ENCODE measurements at places on chromosomes 6 and 20.

- DNase-seq: no peak
Observed at GRCh38 chr6:157288575-157288974, 34.7 kb downstream of the TMEM242 start.

DNA sequence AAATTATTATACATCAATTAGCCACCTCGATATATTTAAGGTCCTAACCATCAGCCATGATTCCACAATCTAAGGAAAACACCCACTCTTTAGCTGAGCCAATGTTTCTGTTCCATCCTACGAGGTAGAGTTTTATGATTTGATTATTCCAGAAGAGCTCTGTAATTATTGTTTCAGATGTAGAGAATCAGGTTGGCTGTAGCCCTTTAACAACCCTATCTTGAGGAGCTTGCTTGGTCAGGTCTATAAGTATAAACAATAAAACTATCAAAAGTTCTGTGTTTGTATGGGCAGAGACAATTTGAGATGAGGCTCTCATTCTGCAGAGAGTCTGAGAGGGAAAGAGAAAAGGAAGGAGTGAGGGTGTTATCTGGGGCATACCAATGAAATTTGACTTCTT lies at the start of gene PBOV1:
Gene PBOV1, minus strand, starts transcription at position 43 of the 400 bp plus-strand sequence. CDS start 96 bp downstream, outside the sequence.
- no peak for DNase-seq

- DNase-seq: no peak
Observed at GRCh38 chr20:46784436-46785127, 75.1 kb downstream of the SLC2A10 start.

- DNase-seq: no peak
Observed at GRCh38 chr20:58511364-58511763, 3.8 kb downstream of the APCDD1L start.

- DNase-seq: no peak
Observed at GRCh38 chr6:108877046-108877751, 29.0 kb downstream of the ARMC2 start.

- DNase-seq: no peak
Observed at GRCh38 chr6:127956260-127956888, 55.5 kb upstream of the THEMIS start.

- no peak for DNase-seq
Observed at GRCh38 chr6:34718976-34719375, 22.4 kb upstream of the ILRUN start.

GRCh38 chr6:145903356-145904102 lies 60.6 kb downstream of the SHPRH start:
- DNase-seq: no peak

- DNase-seq: no peak
Observed at GRCh38 chr20:23255716-23256385, 94.7 kb upstream of the NXT1 start.

- no peak for DNase-seq
Observed at GRCh38 chr20:25020345-25020744, 27.8 kb upstream of the APMAP start.

DNA sequence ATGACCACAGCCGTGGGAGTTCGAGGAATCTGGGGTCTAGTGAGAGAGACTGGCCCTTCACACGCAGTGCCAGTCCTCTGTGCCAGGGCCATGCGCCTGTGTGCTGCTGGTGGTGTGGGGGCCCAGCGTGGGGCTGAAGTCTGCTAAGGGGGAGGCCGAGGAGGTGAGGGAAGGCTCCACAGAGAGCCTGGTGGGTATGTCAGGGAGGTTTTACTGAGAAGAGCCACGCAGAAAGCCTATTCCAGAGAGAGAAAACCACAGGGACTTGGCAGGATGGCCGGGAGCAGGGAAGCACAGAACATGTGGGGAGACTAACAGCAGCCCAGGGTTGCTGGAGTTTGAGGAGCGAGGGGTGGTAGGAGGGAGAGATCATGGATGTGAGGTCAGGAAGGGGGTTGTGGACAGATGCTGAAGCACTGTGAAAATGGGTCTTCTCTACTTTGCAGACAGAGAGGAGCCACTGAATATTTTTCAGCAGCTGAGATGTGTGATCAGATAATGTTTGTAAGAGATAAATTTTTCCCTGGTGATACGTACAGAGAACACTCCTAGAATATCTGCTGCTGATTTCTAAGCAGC lies 35.3 kb downstream of the DUSP22 start:
- no peak for DNase-seq

DNA sequence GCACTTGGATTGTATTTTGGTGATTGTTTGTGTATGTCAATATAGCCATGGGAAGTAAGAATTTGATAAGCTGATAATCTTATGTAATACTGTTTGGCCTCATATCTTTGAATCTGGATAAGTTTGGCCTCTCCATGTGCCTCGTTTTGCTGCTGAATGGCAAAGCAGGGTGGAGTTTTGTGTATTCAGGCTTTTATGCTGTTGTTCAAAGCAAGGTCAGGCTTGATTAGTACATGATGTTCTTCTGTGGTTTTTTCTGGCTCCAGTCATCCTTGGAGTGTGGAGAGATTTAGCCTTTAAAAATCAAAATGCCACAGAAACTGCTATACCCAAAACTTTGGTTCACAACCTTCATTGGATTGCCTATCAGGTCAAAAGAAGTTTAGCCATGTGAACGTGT lies 728.9 kb upstream of the GJE1 start:
- no peak for DNase-seq

DNA sequence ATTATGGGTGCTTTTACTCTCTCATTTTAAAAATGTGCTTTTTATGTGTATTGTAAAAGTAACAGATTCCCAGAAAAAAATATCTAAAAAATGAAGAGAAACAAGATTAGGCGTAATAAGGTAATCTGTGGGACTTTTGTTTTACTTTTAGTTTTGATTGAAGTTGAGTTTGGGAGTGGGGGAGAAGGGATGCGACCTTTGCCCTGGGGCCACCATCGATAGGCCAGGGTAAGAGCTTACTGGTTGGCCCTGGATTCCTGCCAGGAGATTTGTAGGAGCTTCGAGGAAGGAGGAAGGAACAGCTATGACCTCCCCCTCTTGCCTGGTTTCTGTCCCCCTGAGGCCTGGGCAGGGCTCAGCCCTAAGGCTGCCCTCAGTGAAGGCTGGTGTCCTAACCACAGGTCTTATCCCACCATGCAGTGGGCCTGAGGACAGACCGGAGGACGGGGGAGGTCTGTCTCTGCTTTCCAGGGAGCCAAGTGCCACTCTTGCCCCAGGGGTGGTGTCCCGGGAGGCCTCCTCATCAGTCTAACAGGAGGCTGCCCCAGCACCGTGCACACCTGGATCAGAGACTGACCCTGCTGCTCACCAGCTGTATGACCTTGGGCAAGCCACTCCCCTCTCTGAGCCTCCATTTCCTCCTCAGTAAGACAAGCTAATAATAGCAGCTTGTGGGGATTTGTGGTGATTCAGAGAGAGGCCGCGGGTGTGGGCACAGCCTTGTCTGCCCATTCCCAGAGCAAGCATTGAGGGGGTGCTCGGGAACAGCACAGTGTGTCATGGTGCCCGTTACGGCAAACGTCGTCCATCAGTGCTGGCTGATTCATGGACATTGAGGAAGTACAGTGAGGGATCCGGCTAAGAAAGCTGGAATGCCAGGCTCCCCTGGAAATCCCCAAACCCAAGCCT lies 21.2 kb downstream of the TGM2 start:
- DNase-seq: no peak

GRCh38 chr20:21570285-21570992 lies 56.6 kb upstream of the NKX2-2 start:
- DNase-seq: no peak

DNA sequence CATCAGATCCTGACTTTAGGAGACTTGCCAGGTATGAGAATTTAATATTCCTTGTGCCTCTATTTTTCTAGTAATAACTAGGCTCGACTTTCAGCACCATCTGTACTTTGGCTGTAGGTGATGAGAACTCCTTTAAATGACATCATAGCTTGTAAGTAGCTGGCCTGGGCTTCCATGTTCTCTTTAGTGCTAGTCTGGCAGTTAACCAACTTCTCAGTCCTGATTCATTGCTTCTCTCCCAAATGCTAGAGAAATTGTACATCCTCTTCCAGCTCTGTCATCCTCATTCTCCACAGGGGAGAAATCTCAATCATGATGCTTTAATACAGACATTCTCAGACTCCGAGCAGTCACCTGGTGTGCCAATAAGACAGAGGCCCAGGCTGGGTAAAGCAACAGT lies 143.5 kb upstream of the MOCS1 start:
- DNase-seq: no peak

- DNase-seq: peak; percentile 84
Observed at GRCh38 chr20:33994222-33994913, 657 bp downstream of the RALY start.

GRCh38 chr6:36095497-36096391 lies 34.6 kb upstream of the MAPK13 start:
- DNase-seq: no peak

GRCh38 chr6:47230579-47230978 lies 79.1 kb downstream of the TNFRSF21 start:
- DNase-seq: no peak

All from activated naive CD4-positive, alpha-beta T cell treated with anti-CD3 and anti-CD28 coated beads for 36 hours (primary cell).